Naive thymus-derived CD4-positive, alpha-beta T cell (primary cell): ENCODE measurements at places on chromosomes 7 and 10. TPM values are rescaled to one million over a fixed set of nuclear protein-coding genes. Genes with fewer than 3 reads are reported as not detected.

The IFIT1B gene
- not detected for total RNA-seq

The SLC16A9 gene
- not detected for total RNA-seq

The C10orf90 gene
- not detected for total RNA-seq

The PODXL gene
- total RNA-seq, result 0.40 TPM

The RTKN2 gene
- total RNA-seq, result 1.4 TPM

The TSPAN15 gene
- total RNA-seq, result 1.9 TPM

The NEURL1 gene
- total RNA-seq, result 0.81 TPM

The MINDY3 gene
- 37.4 TPM for total RNA-seq

The TIMM23 gene
- 55.2 and 58.1 TPM in 2 replicates for total RNA-seq

The CPN1 gene
- total RNA-seq, result not detected

The LRRC4 gene
- total RNA-seq, result 5.7 TPM

The TMEM184A gene
- not detected for total RNA-seq

The ELAPOR2 gene
- total RNA-seq, result 5.3 TPM

The SAMD9 gene
- total RNA-seq, result 20.9 TPM

The ARHGEF5 gene
- total RNA-seq, result 7.3 TPM

The APBB1IP gene
- total RNA-seq, result 101 TPM

The VSIR gene
- 91.1 TPM for total RNA-seq

The ATG9B gene
- 46.6 TPM for total RNA-seq

The PCBD1 gene
- total RNA-seq, result 4.5 TPM

The H2BK1 gene
- total RNA-seq, result 1.8 TPM

The PTF1A gene
- not detected in 2 replicates for total RNA-seq

The ZNF862 gene
- 111 TPM for total RNA-seq

The ADCYAP1R1 gene
- total RNA-seq, result not detected

The HERC4 gene
- total RNA-seq, result 108 TPM

The MEPCE gene
- 68.2 TPM for total RNA-seq

The RBP4 gene
- not detected for total RNA-seq

The FAM241B gene
- 6.3 and 8.6 TPM in 2 replicates for total RNA-seq

The NEBL gene
- 0.13 TPM for total RNA-seq

The GJD4 gene
- not detected for total RNA-seq

The LIPM gene
- not detected for total RNA-seq

The KCNIP2 gene
- total RNA-seq, result 2.3 TPM

The TAF5 gene
- total RNA-seq, result 4.7 TPM

The PNLIP gene
- not detected in 2 replicates for total RNA-seq

The NEUROD6 gene
- total RNA-seq, result not detected

The TTYH3 gene
- 24.8 TPM for total RNA-seq

The SHH gene
- not detected for total RNA-seq

The C10orf105 gene
- total RNA-seq, result 0.19 TPM

The FAM221A gene
- 8.1 TPM for total RNA-seq

The WDR86 gene
- 1.6 TPM for total RNA-seq

The DPYSL4 gene
- 30.1 and 31.1 TPM in 2 replicates for total RNA-seq

The EPHA1 gene
- 33.6 TPM for total RNA-seq

The ITGA8 gene
- total RNA-seq, result not detected

The PHKG1 gene
- total RNA-seq, result 2.5 and 2.6 TPM in 2 replicates

The ENO4 gene
- total RNA-seq, result not detected in 2 replicates

The FAM171A1 gene
- 8.0 TPM for total RNA-seq

The FAM131B gene
- 1.4 TPM for total RNA-seq

The MSS51 gene
- 3.5 and 3.7 TPM in 2 replicates for total RNA-seq

The GHITM gene
- total RNA-seq, result 76.3 TPM

The CAMK2B gene
- total RNA-seq, result not detected

The MMD2 gene
- total RNA-seq, result not detected

The AGK gene
- total RNA-seq, result 28.4 TPM

The PPP3CB gene
- total RNA-seq, result 34.9 TPM

The HTRA1 gene
- total RNA-seq, result 0.32 TPM

The SPDYE8 gene
- total RNA-seq, result not detected
